Heart right ventricle (tissue), 16 donors: ENCODE measurements at places on chromosomes 6 and 20.

DNA sequence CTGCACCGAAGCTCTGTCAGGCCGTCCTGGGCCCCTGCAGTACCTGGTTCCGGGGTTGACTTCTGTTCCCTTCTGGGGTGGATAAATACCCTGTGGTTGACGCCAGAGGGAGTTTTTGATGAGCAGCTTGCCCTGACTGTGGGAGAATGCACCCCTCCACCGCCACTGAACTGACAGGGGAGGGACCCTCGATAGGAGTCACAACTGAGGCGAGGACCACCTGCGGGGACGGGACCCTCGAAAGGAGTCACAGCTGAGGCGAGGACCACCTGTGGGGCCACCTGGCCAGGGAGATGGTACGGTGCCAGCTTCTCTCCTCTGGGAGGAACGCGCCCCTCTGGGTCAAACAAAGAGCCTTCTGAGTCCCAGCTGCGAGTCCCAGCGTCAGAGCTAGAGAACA, 100.1 kb upstream of the FRMD1 start:
- H3K27ac ChIP-seq, result no peak overlapping the region
- H3K4me1 ChIP-seq, result no peaks in the 10 kb centered on the region
- no peak for DNase-seq
- H3K4me3 ChIP-seq, result no peak overlapping the region
- H3K36me3 ChIP-seq, result no peaks in the 10 kb centered on the region

GRCh38 chr20:17570347-17571152, 675 bp downstream of the DSTN start:
- H3K4me1 ChIP-seq, result peaks cover 4% of the 10 kb centered on the region
- peak; percentile 53 for DNase-seq
- peak overlapping the region; percentile 100 for H3K27ac ChIP-seq
- peak overlapping the region; percentile 87 for H3K4me3 ChIP-seq
- no peaks in the 10 kb centered on the region for H3K36me3 ChIP-seq

DNA sequence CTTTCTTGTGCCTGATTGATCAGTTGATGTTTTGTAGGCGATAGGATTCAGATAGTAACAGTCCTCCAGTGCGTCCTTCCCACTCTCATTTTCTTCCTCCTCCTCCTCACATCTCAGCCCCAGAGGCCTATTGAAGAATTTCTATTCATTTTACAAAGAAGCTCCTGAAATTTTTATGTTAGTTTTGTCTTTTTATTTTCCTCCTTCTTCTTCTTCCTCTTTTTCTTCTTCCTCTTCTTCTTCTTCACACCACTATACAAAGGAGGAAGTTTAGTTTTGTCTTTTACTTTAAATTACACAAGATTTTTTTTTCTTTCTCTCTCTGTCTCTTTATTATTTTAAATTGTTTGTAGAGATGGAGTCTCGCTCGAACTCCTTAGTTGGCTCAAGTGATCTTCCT, 19.1 kb downstream of the BTN2A1 start:
- peaks cover 27% of the 10 kb centered on the region for H3K4me1 ChIP-seq
- H3K4me3 ChIP-seq, result no peak overlapping the region
- no peaks in the 10 kb centered on the region for H3K36me3 ChIP-seq
- peak overlapping the region; percentile 40 for H3K27ac ChIP-seq
- no peaks in the 10 kb centered on the region for H3K27me3 ChIP-seq

- H3K27me3 ChIP-seq, result peaks cover 59% of the 10 kb centered on the region
- DNase-seq, result no peak
- H3K27ac ChIP-seq, result no peak overlapping the region
- no peaks in the 10 kb centered on the region for H3K36me3 ChIP-seq
- no peak overlapping the region for H3K4me3 ChIP-seq
- H3K4me1 ChIP-seq, result no peaks in the 10 kb centered on the region
Observed at GRCh38 chr20:63303095-63303666, 10.2 kb downstream of the COL20A1 start.

DNA sequence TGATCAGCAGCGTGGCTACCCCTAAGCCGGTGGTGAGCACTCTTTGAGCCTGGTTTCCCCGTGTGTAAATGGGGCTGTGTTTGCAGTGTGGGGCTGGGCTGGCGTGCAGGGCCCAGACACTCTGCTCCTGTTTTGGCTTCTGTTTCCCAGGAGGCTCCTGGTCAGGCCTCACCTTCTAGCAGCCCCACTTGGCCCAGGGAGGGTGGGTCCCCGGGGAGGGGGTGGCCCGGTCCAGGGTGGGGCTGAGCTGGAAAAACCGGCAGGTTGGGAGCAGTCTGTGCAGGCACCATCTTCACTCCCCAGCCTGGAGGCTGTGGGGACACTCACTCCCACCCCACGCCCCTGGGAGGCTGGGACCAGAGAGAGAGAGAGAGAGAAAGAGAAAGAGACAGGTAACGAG, 25.3 kb downstream of the CEBPB start:
- no peaks in the 10 kb centered on the region for H3K36me3 ChIP-seq
- no peaks in the 10 kb centered on the region for H3K27me3 ChIP-seq
- no peak overlapping the region for H3K4me3 ChIP-seq

DNA sequence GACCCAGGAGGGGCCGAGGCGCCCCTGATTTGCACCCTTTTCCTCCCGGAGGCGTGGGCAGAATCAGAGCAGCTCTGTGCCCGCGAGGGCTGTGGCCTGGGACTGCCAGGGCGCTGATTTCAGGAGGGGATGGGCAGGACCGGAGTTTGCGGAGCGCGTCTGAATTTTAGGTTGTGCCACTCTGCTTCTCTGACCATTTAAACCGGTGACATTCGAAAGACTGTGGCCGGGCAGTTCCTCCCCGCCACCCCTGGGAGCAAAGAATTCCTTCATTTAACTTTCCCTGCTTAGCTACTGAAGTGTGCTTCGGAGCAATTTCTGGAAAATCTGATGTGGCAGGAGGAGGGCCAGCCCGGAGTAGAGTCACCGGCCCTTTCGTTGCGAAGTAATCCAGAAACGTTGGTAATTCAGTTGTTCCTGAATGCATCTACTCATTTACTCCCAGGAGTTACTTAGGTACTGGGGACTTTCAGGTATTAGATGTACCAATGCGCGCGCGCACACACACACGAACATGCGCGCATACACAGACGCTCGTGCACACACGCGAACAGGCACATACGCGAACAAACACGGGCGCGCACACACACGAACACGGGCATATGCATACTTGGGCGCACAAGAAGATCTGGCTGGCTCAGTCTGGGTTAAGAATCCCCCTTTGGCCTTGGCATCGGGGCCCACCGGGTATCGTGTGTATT, 568 bp downstream of the CCDC170 start:
- H3K27me3 ChIP-seq, result peaks cover 35% of the 10 kb centered on the region
- peaks cover 11% of the 10 kb centered on the region for H3K4me1 ChIP-seq
- H3K27ac ChIP-seq, result peak overlapping the region; percentile 82
- H3K4me3 ChIP-seq, result peak overlapping the region; percentile 78
- H3K36me3 ChIP-seq, result no peaks in the 10 kb centered on the region
- peak; percentile 49 for DNase-seq

DNA sequence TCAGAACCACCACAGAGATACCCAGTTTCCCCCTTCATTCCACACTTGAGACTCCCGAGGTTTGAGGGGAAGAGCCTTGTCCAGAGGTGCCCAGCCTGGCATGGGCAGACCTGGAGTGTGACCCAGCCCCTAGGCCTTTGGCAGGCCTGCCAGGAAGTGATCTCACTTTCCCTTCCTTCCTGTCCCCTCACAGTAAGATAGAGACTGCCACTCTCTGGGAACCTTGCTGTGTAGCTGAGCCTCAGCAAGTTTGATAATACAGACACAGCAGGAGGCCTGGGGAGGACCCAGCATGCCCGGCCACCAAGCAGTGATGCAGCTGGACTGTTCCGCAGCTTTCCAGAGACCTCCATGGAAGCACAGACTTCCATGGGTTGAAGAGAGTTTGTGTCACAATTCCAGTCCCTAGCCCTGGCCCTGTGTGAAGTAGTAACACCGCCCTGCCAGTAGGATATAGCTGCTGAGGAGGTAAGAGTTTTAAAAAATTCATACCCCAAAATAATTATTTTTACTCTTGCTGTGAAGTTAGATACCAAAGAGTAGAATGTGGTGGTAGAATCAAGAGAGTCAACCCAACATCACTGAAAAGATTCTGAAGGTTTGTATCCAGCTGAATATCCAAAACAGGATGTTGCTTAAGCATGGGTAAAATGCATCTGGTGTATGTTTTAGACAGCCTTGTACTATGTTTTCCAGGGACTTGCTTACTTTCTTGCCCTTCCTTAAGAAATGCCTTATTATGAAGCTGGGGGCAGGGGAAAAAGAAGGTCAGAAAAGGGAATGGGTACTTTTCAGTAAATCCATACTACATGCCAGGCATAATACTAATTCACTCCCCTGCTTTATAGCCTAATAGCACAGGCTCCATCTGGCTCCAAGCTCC, 16.3 kb downstream of the PKIG start:
- H3K4me1 ChIP-seq, result peaks cover 45% of the 10 kb centered on the region
- no peaks in the 10 kb centered on the region for H3K27me3 ChIP-seq
- peak overlapping the region; percentile 95 for H3K27ac ChIP-seq

DNA sequence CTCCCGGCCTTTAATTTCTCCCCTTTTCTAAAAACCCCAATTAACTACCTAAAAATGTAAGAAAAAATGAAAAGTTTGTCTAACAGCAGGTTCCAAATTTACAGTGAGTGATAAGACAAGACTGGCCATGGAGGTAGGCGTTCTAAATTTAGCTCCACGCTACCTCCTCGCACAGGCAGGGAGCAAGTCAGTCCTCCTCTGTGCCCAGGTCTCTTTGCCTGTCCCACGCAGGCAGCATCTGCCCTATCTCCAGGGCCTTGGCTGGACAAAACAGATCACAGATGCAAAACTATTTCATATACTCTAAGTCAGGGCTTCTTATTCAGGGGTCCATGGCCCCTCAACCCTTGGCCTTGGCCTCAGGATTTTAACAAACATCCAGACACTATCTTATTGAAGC, 98.0 kb upstream of the JARID2 start:
- no peak overlapping the region for H3K27ac ChIP-seq
- H3K4me1 ChIP-seq, result no peaks in the 10 kb centered on the region
- DNase-seq, result no peak
- no peak overlapping the region for H3K4me3 ChIP-seq
- H3K27me3 ChIP-seq, result no peaks in the 10 kb centered on the region

DNA sequence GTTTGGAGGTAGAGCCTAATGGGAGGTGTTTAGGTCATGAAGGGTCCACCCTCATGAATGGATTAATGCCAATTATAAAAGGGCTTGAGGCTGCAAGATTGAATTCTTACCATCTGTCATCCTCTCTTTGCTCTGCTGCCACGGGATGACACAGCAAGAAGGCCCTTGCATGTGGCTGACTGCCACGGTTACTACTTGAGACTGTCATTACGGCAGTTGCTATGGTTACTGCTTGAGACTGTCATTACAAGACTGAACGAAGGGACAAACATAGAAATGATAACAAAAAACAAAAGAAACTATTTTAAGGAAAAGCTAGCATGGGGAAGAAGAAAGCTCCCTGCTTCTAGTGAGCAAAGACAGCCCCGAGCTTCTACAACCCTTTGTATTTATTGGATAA, 715.0 kb downstream of the TFAP2A start:
- H3K36me3 ChIP-seq, result no peaks in the 10 kb centered on the region
- H3K27me3 ChIP-seq, result no peaks in the 10 kb centered on the region
- no peak for DNase-seq
- no peaks in the 10 kb centered on the region for H3K4me1 ChIP-seq
- no peak overlapping the region for H3K4me3 ChIP-seq
- H3K27ac ChIP-seq, result no peak overlapping the region

GRCh38 chr6:70045413-70045812, 179.1 kb downstream of the COL19A1 start:
- no peaks in the 10 kb centered on the region for H3K4me1 ChIP-seq
- H3K4me3 ChIP-seq, result no peak overlapping the region
- H3K27me3 ChIP-seq, result no peaks in the 10 kb centered on the region
- no peaks in the 10 kb centered on the region for H3K36me3 ChIP-seq
- no peak overlapping the region for H3K27ac ChIP-seq

DNA sequence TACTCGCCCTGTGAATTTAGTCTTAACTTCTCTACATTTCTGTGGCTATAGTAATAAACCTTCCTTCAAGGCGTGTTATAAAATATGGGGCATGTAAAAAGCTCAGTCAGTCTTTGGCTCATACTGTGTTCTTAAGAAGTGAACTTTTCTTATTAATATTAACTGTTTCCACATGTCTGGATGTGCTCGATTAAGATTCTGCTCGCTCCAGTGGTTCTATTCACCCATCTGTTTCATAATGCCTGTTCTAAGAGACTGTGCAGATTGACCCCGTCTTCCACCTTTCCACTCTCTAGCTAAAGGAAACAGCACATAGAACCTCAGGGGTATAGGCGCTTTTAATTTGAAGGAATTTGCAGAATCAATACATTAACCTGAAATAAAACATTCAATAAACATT, 99.9 kb downstream of the L3MBTL3 start:
- no peak for DNase-seq
- H3K27me3 ChIP-seq, result no peaks in the 10 kb centered on the region
- peaks cover 7% of the 10 kb centered on the region for H3K36me3 ChIP-seq
- no peak overlapping the region for H3K4me3 ChIP-seq
- H3K27ac ChIP-seq, result no peak overlapping the region

DNA sequence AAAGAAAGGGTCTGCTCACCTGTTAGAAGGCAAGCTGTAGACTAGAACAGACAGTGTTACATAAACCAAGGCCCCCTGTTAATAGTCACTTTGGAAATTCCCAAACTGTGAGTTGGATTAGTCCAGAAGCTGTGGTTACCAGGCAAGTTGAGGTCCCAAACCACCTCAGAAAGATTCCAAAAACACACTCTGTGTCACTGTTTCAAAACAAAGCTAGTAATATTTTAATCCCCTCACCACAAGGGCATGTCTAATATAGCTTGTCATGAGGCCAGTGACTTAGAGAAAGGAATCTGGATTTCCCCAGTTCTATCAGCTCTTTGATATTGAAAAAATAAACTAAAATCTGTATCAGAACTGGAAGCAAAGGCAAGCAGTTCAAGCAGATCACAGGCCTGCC, 244.6 kb downstream of the HAO1 start:
- DNase-seq, result no peak
- H3K27me3 ChIP-seq, result no peaks in the 10 kb centered on the region
- H3K27ac ChIP-seq, result no peak overlapping the region
- H3K4me1 ChIP-seq, result no peaks in the 10 kb centered on the region
- no peak overlapping the region for H3K4me3 ChIP-seq

GRCh38 chr20:49671433-49671832, 42.2 kb downstream of the B4GALT5 start:
- H3K27ac ChIP-seq, result no peak overlapping the region

GRCh38 chr6:131733376-131734016, 22.7 kb upstream of the CTAGE9 start:
- no peaks in the 10 kb centered on the region for H3K27me3 ChIP-seq
- H3K4me1 ChIP-seq, result no peaks in the 10 kb centered on the region
- no peak overlapping the region for H3K4me3 ChIP-seq
- no peaks in the 10 kb centered on the region for H3K36me3 ChIP-seq
- H3K27ac ChIP-seq, result no peak overlapping the region
